ENCODE measurements at places on chromosomes 5 and 9.

- no peak for DNase-seq
Observed at GRCh38 chr5:59185757-59186385, 603.0 kb downstream of the RAB3C start.

- DNase-seq = no peak
Observed at GRCh38 chr5:73278693-73279092, 105.7 kb downstream of the TMEM174 start.

DNA sequence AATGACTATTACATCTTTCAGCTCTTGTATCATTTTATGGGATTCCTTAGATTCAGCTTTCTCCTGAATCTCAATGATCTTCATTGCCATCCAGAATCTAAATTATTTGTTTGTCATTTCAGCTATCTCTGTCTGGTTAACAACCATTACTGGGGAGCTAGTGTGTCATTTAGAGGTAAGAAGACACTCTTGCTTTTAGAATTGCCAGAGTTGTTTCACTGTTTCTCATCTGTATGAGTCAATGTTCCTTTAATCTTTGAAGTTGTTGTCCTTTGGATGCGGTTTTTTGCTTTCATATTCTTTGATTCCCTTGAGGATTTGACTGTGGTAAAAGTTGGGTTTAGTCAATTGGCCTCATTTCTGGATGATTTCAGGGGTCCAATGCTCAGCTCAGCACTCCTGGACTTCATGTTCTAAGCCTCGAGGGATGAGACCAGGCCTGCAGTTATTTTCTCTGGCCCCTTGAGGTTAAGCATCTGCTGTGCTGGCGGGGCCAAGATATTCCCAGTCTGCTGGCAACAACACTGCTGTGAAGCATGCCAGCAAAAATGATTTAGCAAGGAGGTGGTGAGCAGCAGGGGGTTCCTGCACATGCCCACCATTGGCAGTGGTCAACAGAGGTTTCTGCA lies 102.4 kb upstream of the PCSK5 start:
- DNase-seq = no peak

DNA sequence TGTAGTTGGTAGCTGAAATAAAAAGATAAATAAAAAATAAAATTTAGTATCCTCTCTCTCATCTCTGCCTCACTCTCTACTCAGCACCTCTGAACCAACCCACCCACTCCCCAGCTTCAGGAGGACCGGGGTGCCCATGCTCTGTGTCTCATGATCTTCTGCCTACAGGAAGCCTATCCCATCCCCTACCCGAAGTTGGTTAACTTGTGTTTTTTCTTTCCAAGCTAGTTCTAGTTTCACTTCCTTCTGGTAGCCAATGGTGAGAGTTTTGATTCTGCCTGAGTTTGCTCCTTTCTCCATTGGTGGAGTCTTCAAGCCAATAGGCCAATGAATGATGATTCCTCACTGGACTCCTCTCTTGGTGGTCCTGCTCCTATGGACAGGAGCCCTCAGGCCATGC lies 32.1 kb downstream of the SNX24 start:
- DNase-seq = no peak

- no peak for DNase-seq
Observed at GRCh38 chr5:124963236-124963919, 216.9 kb upstream of the ZNF608 start.

- DNase-seq = no peak
Observed at GRCh38 chr5:77845324-77845646, 69.1 kb upstream of the TBCA start.

DNA sequence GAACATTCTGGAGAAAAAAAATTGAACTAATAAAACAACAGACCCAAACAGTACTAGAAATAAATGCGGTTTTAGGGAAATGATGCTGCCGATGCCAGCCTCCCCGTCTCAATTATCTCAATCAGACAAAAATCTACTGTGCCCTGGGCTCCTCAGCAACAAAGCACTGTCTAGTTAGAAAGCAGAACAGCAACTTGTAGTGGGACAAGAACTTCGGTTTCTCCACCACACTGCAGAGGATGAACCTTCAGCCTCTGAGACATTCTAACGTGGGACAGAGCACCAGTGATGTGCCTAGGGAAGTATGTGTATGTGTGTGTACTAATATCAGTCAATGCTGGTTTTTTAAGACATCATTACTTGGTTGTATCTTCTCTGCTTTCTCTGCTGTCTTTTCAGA lies 11.1 kb upstream of the CAST start:
- DNase-seq = no peak

DNA sequence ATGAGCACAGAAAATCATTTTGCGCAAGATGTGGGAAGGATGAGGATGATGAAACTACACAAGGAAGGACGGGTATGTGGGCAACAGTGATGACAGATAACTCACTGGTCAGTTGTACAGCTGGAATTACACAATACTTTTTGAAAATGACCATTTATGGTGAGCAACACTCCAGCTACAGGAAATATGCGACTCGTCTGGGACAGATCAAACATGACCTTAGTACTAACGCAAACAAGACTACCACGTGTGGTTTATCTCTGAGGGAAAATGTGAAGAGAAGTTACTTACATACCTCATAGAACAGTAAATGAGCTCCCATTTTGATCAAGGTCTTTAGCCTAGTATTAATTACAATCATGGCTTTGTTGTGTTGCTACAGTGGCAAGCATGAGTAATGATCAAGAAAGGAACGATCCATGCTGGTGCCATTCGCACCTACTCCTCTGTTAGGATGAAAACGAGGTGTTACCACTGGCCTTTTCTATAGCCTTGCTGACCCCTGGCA lies 456.9 kb downstream of the BNC2 start:
- DNase-seq = no peak
